ENCODE measurements at places on chromosomes 7 and 10.

- DNase-seq, result no peak
Observed at GRCh38 chr10:112952282-112953173, 2.5 kb downstream of the TCF7L2 start.

- no peak for DNase-seq
Observed at GRCh38 chr10:48632166-48632565, 27.3 kb upstream of the ARHGAP22 start.

DNA sequence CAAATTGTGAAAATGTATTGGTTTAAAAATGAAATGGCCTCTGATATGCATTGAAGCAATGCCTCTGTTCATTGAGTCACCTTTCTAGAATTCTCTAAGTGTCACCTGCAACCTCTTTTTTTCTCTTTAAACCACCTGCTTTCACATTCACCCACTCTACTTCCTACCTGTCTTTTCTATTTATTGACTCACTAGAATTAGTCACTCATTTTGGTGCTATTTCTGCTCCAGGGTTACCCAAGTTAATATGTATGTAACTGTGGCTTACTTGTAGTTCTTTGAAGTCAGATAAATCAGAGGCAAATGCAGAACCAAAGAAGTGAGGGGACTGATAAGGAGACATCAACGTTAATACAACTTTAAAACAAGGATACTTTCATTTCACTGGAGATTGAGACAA, 674.7 kb downstream of the CCSER2 start:
- no peak for DNase-seq

GRCh38 chr7:83608716-83609115, 40.2 kb downstream of the SEMA3E start:
- DNase-seq, result no peak

GRCh38 chr10:71271662-71272055, 47.4 kb upstream of the SLC29A3 start:
- DNase-seq, result no peak

- DNase-seq, result no peak
Observed at GRCh38 chr10:130040351-130040750, 70.3 kb downstream of the C10orf143 start.

DNA sequence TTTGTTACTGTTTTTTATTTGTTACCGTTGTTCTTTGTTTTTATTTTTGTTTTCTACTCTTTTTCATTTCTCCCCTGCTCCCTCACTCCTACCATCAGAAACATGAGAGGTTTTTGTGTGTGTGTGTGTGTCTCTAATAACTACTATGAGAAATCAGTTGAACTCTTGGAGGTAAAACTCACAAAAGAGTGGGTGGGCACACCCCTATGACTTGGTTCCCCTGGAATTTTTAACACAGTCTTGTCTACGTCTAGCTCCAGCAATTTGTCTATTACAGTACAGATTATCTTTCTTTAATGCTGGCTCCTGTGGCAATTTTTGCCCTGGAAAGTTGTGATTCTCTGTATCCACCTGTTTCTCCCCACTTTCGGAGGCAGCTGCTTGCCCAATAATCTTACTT, 56.2 kb downstream of the AOAH start:
- no peak for DNase-seq

DNA sequence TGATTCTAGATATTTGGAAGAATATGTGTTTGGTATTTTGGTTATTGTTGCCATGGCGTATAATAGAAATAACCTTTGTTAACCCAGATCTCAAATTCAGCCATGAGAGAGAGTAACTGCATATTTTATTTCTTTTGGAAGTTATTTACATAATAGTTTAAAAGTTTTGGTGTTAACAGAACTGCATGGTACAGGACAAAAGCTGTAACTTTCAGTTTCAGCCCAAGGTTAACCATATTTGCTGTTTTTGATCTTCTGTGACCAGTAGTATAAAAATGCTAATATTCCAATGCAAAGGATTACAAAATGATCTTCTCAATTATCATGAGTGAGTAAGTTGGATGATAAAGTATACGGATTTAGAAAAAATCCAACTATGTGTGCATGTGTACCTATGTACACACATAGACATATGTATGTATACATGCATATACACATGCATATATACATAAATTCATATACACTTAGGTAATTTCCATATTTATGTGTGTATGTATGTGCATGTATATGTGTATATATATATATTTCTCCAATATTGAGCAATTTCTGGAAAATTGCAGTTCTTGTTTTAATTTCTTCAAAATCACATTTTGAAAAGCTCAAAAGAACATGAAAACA, 38.0 kb upstream of the PIP4K2A start:
- no peak for DNase-seq

GRCh38 chr10:82278401-82279182, 403.6 kb downstream of the NRG3 start:
- DNase-seq, result no peak

GRCh38 chr10:106819490-106819889, 345.0 kb downstream of the SORCS1 start:
- no peak for DNase-seq

DNA sequence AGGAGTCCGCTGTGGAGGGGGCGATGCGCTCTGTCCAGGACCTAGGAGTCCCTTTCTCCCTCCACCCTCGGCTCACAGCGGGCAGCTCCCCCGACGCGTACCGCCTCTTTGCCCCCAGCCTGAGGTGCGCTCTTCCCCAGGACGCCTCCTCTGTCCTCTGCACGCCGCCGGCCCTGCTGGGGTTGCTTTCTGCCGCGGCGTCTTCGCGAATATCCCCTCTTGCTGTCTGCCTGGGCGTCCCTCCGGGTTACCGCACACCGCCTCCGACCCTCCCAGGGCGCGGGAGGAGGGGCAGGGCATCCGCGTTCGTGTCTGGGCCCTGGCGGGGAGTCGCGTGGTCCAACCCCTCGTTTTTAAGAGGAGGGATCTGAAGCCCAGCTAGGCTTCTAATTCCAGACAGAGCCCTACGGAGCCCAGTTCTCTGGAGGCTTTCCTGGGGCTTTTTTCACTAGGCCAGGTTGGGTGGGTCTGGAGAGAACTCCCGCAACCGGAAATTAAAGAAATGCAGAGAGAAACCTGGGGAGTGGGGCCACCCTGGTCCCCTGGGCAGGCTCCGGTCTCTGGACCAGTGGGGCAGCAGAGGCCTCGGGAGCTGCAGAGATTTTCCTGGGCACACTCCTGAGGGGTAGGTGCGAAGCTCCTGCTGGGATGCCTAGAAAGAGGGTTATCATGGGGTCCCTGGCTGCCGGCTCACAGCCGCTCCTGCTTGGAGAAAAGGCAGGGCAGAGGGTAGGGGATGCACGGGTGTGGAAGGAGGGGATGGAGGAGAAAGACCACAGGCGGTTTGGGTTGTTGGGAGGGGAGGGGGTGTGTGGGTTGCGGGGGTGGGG, 166.9 kb downstream of the UBE2H start:
- DNase-seq, result no peak

DNA sequence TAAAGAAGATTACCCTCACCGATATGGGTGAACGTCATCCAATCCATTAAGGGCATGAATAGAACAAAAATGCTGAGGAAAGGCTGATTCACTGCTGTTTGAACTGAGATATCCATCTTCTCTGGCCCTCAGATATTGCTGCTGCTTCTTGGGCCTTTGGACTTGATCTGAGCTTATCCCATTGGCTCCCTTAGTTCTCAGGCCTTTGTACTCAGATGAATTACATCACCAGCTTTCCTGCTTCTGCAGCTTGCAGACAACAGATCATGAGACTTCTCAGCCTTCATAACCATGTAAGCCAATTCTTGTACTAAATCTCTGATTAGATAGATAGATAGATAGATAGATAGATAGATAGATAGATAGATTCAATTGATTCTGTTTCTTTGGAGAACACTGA, 40.2 kb downstream of the CYCS start:
- DNase-seq, result no peak

- DNase-seq, result no peak
Observed at GRCh38 chr10:13732465-13732881, 145.7 kb downstream of the PRPF18 start.

DNA sequence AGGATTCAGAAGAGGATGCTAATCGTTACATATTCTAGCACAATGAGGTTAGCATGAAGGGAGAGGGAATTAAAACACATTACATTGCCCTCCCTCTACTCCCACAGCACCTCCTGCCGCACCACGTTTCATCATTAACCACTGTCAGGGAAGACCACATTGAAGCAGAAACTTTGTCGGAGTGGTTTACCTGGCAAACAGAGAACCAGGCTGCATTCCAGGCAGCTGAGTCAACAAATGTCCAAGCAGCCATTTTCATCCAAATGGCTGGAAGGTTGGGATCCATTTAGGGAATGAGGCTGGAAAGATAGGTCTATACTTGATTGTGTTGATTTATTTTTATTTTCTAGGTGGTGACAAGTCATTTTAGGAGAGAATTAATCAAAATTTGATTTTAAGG, 273.6 kb downstream of the DYNC1I1 start:
- DNase-seq, result no peak

- DNase-seq, result no peak
Observed at GRCh38 chr10:124174071-124174566, 80.7 kb upstream of the CHST15 start.

DNA sequence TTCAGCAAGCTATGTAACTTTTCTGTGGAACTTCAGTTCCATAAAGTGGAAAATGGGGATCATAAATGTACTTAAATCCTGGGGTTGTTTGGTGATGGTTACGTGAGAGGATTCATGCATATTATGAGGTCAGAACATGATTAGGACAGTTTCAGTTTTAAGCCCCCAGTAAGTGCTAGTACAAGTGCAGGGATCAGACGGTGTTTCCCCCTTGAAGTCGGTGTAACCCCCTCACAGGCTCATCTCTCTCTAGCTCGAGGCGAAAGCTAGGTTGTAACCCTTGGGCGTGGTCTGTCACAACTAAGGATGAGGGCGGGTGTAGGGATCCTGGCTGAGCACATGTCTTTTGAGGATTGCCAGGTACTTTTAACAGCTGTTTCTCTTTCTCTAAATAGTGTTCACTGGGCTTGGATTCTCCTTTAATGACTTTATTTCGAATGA, 84.7 kb downstream of the SPAG6 start:
- DNase-seq, result no peak

GRCh38 chr7:138900035-138900828, 81.0 kb downstream of the KIAA1549 start:
- DNase-seq, result no peak

GRCh38 chr7:155104913-155105312, 34.8 kb downstream of the HTR5A start:
- DNase-seq, result no peak

GRCh38 chr10:68566351-68566750, 6.2 kb downstream of the TET1 start:
- DNase-seq, result no peak

DNA sequence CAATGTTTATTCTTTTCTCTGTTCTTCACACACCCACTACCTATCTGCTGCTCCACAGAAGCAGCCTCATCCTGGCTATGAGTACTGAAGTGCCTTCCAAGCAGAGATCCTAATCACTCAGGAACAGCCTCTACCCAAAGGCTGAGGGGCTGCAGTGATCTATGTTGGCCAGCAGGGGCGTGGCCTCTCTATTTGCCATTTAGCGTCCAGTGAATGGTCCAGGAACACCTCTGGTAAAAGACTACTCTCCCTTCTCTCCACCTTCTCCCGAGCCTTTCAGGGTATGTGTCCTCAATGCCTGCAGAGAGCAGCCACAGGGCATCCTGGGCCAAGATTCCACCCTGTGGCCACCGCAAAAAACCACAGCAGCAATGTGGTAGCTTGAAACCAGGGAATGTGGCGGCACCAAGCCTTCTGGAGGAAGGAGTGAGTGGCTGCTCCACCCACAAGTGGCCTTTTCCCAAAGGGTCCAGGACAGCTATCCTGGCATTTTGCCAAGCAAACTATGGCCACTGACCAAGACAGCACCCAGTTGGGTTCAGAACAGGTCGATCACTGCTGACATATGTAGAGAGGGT, 70.9 kb downstream of the SYPL1 start:
- DNase-seq, result peak; percentile 30

DNA sequence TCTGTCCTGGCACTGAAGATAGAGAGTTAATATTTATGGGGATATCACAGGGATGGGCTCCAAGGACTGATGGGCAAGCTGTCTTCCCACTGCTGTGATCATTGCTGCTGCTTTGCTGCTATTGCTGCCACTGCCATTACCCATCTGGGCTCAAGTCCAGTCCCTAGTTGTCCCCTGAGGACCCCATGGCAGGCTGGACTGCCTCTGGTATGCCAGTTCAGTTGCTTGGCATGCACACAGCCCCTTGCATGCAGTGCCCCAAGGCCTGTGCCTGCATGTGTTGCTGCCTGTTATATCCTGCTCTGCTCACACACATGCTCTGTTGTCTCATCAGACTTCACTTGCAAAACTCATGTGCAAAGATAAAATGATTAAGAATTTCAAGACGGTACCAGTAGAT, 109.5 kb downstream of the ADRA2A start:
- no peak for DNase-seq

DNA sequence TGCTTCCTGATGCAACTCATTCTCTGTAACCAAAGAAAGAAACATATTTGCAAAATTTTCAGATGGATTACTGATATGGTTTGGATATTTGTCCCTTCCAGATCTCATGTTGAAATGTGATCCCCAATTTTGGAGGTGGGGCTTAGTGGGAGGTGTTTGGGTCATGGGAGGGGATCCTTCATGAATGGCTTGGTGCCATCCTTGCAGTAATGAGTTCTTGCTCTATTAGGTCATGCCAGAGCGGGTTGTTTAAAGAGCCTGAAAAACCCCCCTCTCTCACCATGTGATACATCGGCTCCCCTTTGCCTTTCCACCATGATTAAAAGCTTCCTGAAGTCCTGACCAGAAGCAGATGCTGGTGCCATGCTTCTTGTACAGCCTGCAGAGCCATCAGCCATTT, 43.8 kb upstream of the PRKG1 start:
- DNase-seq, result no peak

DNA sequence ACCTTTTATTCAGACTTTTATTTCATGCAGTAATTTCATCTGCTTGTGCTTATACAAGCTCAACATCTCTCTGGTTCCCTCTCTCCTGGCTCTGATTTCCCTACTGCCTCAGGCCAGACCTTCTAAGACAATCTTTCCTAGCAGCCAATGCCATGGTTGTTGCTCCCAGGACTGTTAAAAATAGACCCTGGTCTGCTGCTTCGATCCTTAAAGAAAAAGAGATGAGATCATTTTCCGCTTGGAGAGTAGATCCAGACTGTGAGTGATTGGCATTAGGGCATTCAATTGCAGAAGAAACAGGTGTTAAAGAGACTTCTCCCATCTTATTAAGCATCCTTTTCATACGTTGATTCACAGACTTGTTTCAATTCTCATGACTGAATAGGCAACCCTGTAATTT, 68.4 kb upstream of the ITGB1 start:
- DNase-seq, result no peak
